NCI-H345 (cell line): ENCODE measurements at places on chromosomes 3 and 15.

GRCh38 chr3:105829871-105830622 is 38.8 kb downstream of the CBLB start:
- DNase-seq: no peak

DNA sequence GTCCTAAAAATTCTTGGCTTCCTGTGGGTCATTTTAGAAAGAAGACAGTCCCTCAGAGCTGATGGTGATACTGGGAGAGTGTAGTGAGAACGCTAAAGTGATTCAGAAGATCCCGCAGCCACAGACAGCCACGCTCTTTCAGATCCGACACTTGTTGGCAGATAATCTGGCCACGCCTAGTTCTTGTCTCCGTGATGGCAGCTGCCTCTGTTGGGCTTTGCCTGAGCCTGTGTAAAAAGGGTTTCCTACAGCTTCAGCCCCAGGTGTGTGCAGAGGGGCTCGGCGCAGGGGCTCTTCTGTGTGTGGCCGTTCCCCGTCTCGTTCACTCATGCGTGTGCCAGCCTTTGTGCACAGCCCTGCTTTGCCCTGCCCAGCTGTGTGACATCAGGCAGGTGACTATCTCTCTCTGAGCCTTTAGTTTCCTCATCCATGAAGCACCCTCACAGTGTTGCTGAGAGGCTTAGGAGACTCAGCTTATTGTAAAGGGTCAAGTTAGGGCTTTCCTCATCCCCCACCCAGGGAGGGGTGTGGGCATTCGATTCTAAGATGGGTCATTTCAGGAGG is 6.3 kb downstream of the IRAK2 start:
- DNase-seq: no peak

GRCh38 chr3:37540786-37541185 is 320.9 kb upstream of the CTDSPL start:
- DNase-seq: no peak

GRCh38 chr15:44159492-44159891 is 35.6 kb downstream of the FRMD5 start:
- DNase-seq: no peak

DNA sequence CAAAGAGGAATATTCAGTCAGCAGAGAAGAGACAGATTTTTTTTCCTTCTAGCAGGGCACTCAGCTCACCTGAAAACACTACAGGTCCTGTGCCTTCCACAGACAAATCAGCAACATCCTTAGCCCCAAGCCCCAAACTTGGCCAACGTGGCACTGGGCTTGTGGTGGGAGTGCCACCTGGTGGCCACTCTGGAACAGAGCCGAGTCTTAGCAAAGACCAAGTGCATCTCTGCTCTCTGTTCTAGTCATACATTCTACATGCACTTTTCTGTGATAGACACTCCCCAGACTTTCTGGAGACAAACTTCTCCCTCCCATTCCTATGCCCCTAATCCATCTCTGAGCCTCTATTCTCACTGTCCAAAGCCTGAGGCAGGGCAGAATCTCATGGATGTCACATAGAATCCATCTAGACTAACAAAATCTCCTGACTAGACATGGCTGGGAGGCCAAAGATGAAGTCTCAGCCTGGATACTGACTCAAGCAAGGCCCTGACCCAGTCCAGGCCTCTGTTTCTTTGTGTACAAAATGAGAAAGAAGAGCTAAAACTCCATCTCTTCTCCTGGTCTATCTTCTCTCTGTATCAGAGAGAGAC is 5.1 kb upstream of the SEMA7A start:
- peak; percentile 63 for DNase-seq

DNA sequence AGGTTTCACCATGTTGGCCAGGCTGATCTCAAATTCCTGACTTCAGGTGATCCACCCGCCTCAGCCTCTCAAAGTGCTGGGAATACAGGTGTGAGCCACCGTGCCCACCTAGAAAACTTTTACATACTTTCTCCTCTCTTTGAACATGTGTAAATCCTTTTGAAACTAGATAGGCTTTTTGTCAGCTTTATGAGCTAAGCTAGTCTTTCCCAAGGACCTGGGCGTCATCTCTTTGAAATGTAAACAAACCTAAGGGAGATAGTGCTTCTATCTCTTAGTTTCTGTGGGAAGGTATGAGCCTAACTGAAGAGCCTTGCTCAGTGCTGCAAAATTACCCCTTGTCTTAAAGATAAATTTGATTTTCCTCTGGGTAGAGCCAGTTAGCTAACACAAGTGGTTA is 4.8 kb downstream of the CX3CR1 start:
- no peak for DNase-seq

- DNase-seq: no peak
Measured at GRCh38 chr3:134328846-134329245, 45.4 kb downstream of the AMOTL2 start.

GRCh38 chr3:138479438-138479863 is 45.0 kb downstream of the ESYT3 start:
- no peak for DNase-seq

- DNase-seq: no peak
Measured at GRCh38 chr3:16336825-16337224, 71.8 kb downstream of the OXNAD1 start.

GRCh38 chr15:90763366-90764099 is 46.4 kb downstream of the BLM start:
- DNase-seq: no peak

GRCh38 chr3:118754406-118755252 is 280.0 kb downstream of the IGSF11 start:
- DNase-seq: no peak

GRCh38 chr3:178152031-178152806 is 384.0 kb upstream of the KCNMB2 start:
- no peak for DNase-seq

- DNase-seq: no peak
Measured at GRCh38 chr3:71585131-71585530, 1.6 kb upstream of the FOXP1 start.

GRCh38 chr15:57516327-57517029 is 75.2 kb upstream of the MYZAP start:
- DNase-seq: no peak

- no peak for DNase-seq
Measured at GRCh38 chr3:142716102-142716501, 7.7 kb upstream of the TRPC1 start.

DNA sequence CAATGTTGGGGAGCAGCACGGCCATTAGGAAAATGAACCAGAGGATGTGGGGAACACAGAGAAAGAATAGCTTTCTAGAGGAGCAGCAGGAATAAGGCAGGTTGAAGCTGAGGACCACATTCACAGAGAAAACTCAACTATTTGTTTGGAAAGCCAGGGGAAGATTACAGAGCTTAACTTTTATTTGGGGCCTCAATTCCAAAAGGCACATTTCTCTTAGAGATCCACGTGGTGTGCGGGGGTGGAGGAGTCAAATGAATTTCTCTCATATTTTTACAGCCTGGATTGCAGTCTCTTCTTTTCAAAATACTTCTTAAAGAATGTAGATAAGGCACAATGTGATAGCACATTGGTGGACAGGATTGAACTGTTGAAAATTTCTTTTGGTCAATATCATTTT is 253.7 kb downstream of the ROBO1 start:
- no peak for DNase-seq

DNA sequence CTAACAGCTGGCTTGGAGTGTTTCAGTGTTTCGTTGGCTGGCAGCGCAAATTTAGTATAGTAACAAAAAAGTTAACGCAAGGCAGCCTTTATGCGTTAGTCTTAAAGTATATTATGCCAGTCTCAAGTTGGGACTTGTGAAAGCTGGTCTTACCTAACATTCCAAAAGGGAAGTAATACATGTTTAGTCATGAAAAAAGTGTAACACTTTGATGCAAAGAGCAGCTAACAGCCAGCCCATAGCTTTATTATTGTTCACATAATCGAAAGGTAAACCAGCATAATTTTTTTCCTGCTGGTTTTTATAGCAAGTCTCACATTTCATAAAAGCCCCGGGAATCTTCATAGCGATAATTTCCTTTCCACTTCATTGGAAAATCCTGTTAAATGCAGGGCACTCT is 2.4 kb upstream of the GPR87 start:
- no peak for DNase-seq

DNA sequence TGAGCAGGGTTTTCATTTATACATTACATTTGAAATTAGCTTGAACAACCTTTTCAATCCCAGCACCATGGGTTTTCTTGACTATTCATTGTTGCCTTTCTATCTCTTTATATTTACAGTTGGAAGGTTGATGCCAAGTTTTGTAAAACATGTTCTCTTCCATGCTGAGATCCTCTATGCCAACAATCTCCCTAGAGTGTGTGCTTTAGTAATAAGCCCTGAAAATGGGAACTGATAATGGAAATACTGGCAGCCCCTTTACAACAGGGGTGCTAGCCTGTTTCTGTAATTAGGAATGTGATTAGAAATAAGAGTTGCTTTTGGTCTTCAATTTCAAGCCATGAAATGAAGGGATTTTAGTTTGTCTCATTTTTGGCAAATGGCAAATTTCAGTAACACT is 239.9 kb upstream of the NAALADL2 start:
- peak; percentile 78 for DNase-seq

- DNase-seq: no peak
Measured at GRCh38 chr3:103947062-103947461, 1419.6 kb upstream of the ALCAM start.

- DNase-seq: no peak
Measured at GRCh38 chr3:128987302-128988100, 6.4 kb downstream of the CFAP92 start.

- DNase-seq: no peak
Measured at GRCh38 chr15:100983221-100983620, 64.1 kb downstream of the LRRK1 start.

DNA sequence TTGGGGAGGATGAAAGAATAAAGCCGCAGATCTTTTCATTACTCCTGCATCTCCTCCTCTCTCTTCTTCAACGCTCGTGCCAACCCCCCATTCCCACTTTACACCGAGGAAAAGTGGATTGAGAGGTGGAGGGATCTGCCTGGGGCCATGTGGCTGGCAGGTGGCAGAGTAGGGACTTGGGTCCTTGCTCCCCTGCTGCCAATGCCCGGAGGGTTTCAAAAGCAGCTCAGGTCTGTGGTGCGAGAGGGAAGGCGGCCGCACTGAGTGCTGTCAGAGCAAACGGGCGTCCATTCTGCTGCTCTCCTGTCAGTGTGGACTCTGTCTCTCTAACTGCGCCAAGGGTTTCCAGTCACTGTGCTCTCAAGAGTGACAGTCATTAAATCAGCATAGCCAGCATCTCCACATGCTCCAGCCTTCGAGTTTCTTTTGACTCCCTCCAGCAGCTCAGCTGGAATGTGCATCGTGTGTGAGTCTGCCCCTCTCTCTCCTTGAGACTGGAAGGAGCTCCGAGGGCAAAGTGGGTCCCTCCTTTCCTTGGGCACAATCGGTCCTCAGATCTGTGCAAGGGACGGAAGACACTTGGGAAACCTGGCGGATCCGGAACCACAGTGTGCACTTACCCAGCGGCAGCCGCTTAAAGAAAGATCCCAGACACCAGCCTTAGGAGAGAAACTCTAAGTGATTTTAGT is 68.6 kb downstream of the VGLL4 start:
- DNase-seq: no peak

- no peak for DNase-seq
Measured at GRCh38 chr3:114597012-114597411, 303.2 kb downstream of the TIGIT start.

- DNase-seq: no peak
Measured at GRCh38 chr3:39154280-39155021, 1.1 kb upstream of the CSRNP1 start.

DNA sequence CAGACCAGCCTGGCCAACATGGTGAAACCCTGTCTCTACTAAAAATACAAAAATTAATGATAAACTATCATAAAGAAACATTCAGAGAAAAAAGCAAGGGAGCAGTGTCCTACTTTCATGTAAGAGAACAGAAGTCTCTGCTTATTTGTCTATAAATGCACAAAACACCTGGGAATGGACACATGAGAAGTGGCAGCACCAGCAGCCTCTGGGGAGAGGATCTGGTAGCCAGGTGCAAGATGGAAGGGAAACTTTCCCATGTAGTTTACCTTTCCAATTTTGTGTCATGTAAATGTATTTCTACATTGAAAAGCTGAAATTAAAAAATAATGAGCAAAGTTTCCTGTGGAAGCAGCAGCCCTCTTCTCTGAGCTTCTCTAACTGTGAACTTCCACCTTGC is 18.8 kb downstream of the SCAP start:
- DNase-seq: no peak

- no peak for DNase-seq
Measured at GRCh38 chr15:53384417-53384816, 375.0 kb downstream of the WDR72 start.

DNA sequence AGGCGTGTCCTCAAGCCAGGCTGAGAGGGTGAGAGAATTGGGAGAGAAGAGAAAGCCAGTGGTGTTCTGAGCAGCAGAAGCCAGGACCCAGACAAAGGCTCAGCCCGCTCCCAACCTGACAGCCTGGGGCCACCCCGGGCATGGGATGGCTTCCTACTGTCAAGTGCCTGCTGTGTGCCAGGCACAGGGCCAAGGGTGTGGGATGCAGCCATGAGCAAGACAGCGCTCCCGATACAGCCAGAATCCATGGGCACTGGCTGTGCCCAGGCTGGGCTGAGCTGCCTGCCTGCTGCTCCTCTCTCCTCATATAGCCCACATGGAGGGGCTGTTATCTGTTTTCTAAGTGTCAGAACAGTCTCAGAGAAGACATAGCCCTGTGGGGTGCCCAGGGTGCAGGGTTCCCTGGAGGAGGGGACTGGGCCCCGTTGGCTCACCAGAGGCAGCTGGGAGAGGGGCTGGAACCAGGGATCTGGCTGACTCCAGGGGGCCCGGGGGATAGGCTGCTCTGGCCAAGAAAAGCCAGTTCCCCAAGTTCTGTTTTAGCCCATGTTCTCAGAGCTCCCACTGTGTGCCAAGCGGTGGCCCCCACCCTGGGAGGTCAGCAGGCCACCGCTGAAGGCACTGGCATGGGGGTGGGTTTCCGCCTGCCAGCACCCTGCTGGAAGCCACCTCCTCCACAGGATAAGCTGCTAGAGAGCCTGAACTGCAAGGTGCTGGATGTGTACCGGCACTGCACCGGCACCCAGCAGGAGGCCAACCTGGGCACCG is 39.0 kb downstream of the CFAP100 start:
- DNase-seq: peak; percentile 89

DNA sequence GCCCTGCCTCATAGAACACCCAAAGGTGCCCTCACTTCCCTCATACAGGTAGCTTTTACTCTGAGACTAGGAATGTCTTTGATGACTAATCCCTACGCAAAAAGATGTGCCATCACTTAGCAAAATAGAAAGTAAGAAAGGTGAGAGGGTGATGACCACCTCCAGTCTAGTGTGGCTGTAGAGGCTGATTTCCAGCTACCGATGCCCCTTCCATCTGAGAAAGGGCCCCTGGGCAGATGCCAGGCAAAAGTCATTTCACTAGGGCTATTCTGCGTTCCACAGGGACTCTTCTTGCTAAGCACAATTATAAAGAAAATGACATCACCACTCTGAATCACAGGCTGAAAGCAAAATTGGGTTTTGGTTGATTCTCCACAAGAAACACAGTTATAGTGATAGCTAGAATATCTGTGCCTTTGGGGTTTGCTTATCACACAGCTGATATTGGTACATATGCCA is 77.4 kb downstream of the RBPMS2 start:
- DNase-seq: no peak
